Left ventricle myocardium inferior (tissue), 1 donor: ENCODE measurements at places on chromosomes 5 and 9. TPM values are rescaled to one million over a fixed set of nuclear protein-coding genes. Genes with fewer than 3 reads are reported as not detected.

DNA sequence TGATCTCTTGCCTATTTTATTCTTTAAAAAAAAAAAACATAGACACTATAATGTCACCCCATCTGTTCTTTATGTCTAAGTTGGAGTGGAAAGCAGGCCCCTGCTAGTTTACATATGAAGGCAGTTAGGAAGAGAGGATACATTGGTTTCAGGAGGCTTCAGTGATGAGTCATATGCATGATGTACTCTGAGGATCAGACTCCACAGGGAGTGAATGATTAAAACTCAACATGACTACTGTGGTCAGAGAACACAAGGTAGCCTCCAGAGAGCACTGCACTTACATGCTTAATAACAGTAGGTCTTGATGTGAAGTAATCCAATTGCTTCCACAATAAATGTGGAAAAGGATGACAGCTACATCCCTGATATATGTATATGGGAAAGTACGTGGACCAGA, 22.7 kb upstream of the FSTL4 start:
- no peak for DNase-seq

DNA sequence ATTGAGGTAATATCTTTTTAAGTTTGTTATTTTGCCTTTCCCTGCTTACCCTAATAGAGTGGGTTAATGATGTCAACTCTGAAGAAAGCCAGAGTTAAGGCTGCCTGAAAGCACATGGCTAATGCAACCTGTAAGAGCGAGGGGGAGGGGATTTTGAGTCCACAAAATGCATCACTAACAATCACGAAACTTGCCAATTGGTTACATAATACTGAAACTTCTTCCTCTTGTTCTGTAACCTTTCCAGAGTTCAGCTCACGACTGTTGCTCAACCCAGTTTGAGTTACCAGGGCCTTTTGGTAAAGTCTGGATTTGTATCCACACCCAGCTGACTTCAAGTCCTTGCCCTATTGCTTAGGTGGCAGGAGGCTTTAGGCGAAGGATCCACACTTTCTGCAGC, 308.8 kb downstream of the EFNA5 start:
- no peak for DNase-seq

DNA sequence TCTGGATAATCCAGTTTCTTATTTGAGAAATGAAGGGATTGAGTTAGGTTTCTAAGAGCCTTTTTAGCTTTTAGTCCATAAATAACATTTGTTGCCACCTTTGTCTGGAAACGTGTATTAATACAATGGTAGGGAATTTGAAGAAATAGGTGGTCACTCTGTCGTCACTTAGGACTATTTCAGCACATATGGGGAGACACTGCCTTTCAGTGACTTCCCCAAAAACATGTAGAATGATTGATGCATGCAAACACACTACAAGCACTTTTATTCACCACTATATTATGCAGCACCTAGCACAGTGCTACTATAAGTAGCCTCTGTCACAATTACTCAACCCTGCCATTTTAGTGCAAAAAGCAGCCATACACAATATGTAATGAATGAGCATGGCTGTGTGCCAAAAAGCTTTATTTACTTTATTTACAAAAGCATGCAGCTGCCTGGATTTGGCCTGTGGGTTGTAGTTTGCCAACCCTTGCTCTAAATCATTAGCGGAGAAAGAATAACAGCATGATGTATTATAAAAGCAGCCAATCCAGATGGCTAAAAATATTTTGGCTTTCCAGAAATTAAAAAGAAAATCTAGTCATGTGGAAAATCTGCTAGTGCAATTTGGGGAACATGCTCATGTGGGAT, 154.2 kb upstream of the HMHB1 start:
- DNase-seq = no peak

DNA sequence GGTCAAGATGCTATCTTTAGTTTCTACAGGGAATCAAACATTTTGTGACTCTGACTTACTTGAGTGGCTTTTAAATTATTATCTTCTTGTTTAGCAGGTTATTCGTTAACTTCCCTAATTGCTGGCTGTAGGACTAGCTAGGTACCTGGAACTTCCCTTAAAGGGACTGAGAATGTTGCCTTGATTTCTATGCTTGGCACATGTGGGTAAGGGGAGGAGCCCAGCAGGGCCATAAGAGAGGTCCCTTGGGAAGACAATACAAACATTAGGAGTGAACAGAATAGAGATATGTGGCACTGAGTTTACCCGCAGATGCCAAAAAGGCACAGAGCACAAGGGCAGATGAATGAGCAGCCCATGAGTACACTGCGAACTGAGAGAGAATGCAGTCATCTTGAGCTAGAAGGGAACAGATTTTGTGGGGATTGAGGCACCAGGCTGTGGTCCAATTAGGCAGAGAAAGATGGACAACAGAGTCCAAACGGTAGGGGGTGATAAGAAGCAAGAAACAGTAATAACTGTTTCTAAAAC, 9.8 kb downstream of the CKMT2 start:
- no peak for DNase-seq

GRCh38 chr9:6199596-6199995, 16.0 kb upstream of the IL33 start:
- no peak for DNase-seq

DNA sequence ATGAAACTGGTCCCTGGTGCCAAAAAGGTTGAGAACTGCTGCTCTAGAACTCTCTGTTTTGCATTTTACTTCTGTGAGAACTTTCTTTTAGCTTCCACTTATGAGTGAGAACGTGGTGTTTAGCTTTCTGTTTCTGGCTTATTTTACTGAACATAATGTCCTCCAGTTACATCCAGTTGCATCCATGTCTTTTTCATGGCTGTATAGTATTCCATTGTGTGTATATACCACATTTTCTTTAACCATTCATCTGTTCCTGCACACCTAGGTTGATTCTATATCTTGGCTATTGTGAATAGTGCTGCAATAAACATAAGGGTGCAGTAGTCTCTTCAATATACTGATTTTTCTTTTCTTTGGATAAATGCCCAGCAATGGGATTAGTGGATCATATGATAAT, 165.7 kb downstream of the NPR3 start:
- DNase-seq = no peak

GRCh38 chr5:171637811-171638210, 147.8 kb upstream of the SMIM23 start:
- no peak for DNase-seq

GRCh38 chr5:135462304-135462703, 10.2 kb upstream of the TIFAB start:
- DNase-seq = no peak

GRCh38 chr5:1130218-1130946, 18.5 kb upstream of the SLC12A7 start:
- no peak for DNase-seq

The CD274 gene
- 14.7 TPM for total RNA-seq

The AP3B1 gene
- 22.0 TPM for total RNA-seq

The SHISAL2B gene
- total RNA-seq = not detected

The SPINK4 gene
- total RNA-seq = not detected

The C5orf34 gene
- total RNA-seq = 0.22 TPM
